ENCODE measurements at places on chromosomes 1 and 21. TPM values are rescaled to one million over a fixed set of nuclear protein-coding genes. Genes with fewer than 3 reads are reported as not detected.

Gene KRTAP27-1
- not detected for total RNA-seq

Gene KCNN3
- 5.1 TPM for total RNA-seq

Gene PTPRC
- total RNA-seq = 4.7 TPM

GRCh38 chr1:6013491-6013890, 21.3 kb upstream of the NPHP4 start:
- no peak for DNase-seq

- DNase-seq = peak; percentile 17
Measured at GRCh38 chr1:162292422-162292849, 84.2 kb downstream of the SPATA46 start.

DNA sequence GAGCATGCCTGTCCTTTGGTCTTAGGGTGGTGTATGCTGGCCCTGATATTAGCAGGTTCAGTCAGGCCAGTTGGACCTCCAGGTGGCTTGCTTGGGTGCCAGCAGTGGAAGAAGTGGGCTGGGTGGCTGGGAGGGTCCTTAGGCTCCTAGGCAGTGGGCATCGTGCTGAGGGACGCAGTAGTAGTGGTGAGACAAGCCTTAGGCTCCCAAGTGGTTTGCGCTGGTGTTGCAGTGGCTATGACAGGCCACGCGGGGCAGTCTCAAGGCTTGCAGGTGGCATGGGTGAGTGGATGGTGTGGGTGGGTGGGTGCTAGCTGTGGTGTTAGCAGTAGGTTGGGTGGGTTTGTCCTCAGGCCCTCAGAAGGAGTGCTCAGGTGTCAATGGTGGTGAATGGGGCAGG, 162.3 kb downstream of the FMN2 start:
- no peak for DNase-seq

DNA sequence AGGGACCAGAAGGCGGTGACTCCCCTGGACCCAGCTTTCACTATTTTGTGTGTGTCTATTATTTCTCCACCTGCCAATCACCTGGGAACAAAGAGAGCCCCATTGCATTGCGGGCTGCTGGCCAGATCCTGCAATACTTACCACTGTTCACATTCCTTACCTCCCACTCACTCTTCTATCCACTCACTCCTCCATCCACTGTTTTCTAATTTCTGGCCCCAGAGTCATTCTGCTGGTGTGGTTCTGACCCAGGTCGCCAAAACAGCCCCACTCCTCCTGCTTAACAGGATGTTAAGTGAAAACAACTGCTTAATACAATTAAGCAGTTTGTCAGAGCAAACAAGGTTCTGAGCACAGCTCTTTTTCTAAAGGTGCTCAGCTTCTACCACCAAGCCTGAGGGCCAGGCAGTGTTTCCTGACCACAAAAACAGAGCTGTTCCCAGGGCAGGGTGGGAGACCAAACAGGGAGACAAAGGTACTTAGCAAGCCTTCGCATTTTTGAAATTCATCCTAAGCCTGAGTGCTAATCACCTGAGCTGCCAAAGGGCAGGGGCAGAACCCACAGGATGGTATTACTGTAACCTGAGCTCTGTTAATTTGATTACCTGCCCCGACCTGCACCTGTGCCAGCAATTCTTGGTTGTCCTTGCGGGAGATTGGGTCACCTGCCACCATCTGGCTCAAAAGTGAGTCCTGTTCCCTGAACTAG, 38.5 kb upstream of the EFCAB14 start:
- DNase-seq = no peak

DNA sequence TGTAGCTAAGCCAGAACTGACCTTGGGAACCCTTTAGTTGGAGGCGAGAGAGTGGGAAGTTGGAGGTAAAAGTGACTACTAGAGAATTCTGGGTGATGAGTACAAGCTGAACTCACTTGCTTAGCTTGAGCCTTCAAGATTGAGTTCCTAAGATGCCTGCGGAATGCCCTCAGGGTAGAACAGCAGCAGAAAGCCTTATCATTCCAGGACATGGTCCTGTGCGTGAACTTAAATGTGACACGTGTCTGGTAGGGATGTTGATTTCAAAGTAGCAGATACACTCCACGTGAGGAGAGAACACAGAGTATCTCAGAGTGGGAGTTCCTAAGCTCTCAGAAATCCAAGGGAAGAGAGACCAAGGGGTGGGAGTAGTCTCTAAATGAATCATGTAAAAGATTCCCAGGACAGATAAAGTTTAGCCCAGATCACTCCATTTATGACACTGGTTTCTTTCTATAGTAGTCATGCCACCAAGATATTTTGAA, 60.1 kb downstream of the KCNK1 start:
- no peak for DNase-seq

DNA sequence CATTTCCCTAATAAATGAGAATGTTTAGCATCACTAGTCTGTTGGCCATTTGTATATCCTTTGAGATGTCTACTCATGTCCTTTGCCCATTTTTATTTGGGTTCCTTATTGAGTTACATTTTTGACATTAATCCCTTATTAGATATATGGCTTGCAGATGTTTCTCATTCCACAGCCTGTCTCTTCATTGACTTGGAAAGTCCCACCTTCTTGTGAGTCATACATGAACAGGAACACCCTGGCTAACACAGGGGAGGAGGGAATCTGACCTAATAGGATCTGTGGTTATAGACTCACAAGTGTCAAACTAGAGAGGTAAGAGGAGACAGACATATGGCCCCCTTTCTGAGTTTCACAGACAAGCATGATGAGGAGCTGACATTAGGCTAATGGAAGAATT, 11.5 kb downstream of the ZP4 start:
- no peak for DNase-seq

DNA sequence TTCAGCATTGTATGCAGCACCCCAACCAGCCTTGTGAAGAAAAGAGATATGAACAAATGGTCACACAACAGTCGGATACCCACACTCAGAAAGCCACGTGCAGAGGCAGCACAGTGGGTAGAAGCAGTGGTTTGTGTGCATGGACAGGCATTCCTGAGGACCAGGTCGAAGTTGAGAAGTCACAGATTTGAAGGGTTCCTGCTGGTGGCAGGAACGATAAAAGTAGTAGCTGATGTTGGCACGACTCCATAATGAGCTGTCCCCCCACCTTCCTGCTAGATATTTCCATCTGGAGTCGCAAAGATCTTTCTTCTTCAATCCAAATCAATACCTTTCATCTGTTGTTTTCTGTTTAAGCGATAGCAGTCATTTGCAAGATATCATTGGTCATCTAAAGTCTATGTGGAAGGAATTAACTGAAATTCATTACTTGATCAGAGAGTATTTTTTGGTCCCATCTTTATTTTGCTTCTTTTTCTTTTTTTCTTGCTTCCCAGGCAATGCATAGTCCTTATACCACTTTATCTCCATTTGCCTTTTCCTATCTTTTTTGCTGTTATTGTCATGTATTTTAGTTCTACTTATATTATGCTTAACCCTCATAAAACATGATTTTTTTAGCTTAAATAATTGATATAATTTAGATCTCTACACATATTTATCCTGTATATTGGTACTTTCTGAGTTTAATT, 176.4 kb downstream of the DHRS3 start:
- DNase-seq = no peak

GRCh38 chr1:22611530-22611947, 24.9 kb upstream of the C1QA start:
- peak; percentile 80 for DNase-seq

GRCh38 chr21:44065428-44065827, 41.8 kb upstream of the PWP2 start:
- DNase-seq = peak; percentile 28

GRCh38 chr1:119531606-119532323, 24.8 kb downstream of the HSD3B1 start:
- no peak for DNase-seq

DNA sequence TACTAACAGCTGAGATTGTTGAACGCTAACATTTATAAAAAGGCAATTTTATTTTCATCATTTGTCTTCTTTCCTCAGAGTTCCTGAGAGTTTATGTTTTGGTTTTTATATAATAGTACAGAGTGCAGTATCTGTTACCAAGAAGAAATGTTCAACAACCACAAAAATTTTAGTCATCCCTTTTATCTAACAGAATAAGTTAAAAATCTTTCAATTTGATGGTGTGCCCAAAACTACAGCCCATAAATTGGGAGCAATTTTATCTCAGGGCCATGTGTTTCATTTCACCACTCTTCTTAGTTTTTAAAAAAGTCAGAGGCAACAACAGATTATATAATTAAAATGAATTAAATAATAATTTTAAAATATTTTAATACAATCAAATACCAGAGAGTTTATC, 37.1 kb downstream of the NEXN start:
- no peak for DNase-seq

DNA sequence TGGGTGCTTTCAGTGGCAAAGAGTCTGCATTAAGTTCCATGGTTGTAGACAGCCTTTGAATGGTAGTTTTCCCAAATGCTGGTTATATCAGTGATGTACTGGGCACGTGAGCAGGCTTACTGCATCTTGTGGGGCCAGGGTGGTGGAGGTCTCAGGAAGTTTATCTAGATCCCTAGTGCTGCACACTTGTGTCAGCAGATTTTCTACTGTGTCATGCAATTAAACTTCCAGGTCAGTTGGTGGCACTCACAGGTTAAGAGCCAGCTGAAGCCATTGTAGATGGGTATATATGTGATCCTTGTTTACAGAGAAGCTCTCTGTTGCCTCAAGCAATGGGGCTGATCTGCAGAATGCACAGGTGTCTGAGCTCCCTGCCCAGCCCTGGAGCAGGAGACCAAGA, 33.0 kb downstream of the FOXJ3 start:
- no peak for DNase-seq

- no peak for DNase-seq
Measured at GRCh38 chr1:235207209-235207565, 46.1 kb upstream of the RBM34 start.

DNA sequence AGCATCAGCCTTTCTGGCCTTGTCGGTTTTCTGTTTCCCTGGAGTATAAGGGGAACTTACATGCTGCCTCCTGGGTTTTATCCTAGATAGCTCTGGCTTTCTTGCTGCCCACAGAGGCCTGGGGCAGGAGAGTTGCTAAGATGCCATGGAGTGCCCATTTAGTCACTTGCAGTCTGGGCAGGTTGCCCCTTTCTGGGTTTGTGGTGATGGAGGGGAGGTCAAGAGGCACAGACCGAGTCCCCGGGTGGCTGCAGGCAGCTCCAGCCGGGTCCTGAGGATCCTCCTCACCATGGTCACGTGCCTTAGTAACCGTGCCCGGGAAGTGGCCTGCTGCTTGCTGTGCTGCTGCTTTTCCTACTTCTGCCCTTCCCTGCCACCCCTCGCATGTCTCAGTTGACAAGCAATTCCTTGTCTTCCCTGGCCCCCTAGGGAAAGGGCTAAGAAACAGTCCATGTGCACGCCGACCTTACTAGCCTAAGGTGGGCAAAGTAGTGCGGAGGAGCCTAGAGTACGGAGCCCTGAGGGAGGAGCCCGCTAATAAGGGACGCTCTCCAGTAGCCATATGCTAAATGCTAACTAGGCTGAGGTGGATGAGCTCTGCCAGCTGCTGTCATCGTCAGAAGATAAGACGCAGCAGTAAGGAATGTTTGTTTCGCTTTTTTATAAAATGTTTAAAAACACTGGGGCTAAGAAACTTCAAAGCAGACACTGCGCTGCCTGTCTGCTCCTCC, 34.8 kb downstream of the CLCA1 start:
- DNase-seq = no peak

DNA sequence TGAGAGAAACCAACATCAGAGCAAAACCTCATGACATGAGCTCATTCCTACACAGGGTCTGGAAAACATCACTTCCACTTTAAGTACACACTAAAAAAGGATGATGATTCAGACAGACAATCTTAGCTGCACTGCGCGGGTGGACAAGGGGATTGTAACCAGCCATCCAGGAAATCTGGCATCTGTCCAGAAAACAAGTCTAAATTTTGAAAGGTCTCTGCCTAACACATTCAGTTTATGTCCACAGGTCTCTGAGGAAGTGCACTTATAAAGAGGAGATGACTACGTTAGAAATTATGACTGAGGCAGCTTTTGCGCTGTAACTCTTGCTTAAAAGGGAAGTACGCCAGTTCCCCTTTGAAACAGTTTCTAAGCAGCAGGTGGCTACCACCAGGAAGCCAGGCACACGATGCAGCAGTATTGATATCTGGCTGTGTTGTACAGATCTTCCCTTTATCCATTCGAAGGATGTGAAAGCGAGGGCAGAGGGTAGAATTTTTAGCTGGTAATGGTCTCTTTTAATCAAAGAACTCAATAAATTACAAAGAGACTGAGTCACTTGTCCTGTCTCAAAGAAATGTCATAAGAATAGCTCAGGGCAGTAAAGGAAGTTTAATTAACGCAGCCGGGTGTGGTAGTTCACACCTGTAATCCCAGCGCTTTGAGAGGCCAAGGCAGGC, 128.0 kb downstream of the SETD4 start:
- peak; percentile 90 for DNase-seq

DNA sequence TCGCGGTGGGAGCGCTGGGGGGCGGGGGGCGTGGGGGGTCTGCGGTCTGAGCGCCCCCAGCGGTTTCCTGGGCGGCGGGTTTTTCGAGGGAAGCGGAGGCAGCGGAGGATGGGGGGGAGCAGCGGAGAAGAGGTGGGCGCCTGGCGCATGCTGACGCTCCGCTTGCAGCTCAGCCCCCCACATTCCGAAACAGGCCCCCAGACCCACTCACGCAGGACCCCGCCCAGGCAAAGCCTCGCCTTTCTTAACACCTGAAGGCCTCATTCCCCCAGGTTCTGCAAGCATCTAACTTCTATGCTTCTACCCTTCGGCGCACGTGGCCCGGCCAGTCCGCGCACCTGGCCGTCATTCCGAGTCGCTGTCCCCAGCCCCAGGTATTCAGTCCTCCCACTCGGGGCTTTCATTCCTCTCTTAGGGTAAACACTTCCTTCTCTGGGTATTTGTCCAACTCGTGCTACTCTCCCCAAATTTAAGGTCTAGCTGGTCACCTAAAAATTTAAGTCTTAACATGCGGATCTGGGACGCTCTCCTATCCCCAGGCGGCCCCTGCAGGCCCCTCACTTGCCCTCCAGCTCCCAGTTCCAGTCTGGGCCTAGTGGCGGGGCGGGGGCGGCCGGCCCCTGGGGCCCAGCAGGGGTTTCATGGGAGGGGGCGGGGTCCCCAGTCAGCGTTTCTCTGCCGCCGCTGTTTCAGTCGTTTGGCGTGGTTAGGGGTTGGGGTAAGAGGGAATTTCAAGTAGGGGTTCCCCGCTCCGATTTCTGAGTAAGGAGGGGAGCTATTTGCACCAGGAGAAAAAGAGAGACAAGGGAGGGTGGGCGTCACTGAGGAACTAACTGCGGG, 2.8 kb upstream of the ZBTB7B start:
- DNase-seq = no peak

- DNase-seq = no peak
Measured at GRCh38 chr1:159715855-159716254, 1.5 kb upstream of the CRP start.

GRCh38 chr1:18932387-18932786, 24.1 kb downstream of the IFFO2 start:
- no peak for DNase-seq
